ENCODE measurements at places on chromosomes 2 and 18.

DNA sequence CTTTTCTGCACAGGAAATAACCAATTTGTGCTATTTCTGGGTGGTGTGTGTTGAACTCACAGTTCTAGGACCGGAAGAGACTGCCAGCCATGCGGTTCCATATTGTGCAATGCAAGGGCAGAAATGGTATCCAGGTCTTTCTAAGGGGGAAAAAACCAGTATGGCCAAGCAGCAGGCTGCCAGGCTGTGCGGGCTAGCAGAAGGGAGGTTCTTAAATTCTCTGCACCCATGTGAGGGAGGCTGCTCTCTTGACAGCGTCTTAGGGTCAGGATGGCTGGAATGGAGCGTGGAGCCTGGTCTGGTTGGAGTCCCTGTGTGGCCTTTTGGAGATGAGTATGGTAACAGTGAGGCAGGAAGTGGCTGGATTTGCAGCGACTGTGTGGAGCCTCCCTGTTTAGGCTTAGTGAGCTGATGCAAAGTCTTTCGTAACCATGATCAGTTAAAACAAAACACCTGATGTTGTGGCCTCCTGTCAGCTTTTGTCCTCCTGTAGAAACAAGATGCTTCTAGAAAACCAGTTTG, 52.6 kb downstream of the NCK2 start:
- no peak for DNase-seq

DNA sequence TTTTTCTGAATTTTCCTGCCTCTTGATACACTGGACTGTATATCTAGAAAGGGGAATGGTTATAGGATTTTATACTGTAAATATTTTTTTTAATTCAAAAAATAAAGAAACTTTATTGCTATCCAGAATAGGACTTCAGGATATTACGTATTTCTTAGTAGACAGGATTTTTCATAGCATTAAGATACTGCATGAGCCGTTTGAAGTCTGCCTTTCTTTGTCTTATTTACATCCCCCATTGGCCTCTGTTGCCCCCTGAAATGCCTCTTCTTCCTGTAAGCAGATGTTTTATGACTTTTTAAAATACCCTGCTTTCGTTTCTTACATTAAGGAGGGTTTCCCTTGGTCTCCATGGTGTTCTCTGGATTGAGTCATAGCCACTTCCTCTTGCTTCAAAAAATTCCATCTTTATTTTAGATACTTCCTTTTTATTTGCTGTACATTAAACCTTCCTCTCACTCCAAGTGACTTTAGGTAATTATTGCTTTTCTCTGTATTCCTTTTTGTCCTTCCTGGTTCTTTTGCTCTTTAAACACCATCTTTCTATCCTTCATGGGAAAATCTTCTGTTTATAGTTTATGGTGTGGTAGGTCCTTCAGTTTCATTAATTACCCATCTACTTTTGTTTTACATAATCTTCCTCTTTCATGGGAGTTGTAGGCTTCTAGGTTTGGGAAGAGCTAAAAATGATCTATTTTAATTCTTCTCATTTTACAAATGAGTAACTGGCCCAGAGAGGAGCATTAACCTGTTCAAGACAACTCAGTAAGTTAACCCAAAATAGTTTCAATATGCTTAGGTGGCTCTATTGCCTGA, 72.6 kb downstream of the ZNF532 start:
- DNase-seq, result peak; percentile 31

DNA sequence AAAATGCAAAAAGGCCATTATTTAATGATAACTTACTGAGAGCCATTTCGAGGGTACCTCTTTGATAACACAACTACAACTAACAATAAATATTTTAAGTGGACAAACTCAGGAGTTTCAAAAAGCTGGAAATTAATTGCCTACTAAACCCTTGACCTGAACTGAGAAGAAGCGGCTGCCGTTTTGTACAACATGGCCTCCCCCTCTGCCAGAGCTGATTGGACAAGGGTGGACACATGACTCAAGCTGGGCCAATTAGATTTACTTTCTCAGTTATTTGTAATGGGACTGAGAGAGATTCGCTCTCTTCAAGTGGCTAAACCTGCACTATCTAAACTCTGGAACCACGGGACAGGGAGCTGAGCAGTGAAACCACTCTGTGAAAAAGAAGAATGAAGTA, 135.9 kb upstream of the SERPINE2 start:
- DNase-seq, result no peak

- no peak for DNase-seq
Observed at GRCh38 chr2:234001380-234002160, 48.9 kb upstream of the SPP2 start.

DNA sequence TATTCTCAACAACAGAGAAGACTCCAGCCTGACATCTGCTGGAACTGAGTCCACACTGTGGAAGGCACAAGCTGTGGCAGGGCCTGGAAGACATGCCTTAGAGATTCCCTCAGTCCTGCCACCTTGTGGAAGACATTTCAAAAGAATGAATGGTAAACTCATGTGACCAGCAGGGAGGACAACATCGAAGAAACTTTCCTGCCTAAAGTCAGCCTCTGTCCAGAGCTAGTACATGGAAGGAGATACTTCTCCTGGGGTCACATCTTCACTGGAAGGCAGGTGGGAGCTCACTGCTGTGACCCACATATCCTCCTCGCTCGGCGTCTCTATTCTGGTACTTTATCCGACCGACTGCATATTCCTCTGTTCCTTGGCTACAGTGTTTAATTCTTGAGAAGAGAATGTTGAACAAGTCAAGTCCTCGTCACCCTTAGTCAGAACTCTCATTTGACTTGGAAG, 59.5 kb downstream of the PUM2 start:
- DNase-seq, result peak; percentile 90

GRCh38 chr2:190551928-190552327, 17.4 kb upstream of the NEMP2 start:
- DNase-seq, result no peak

DNA sequence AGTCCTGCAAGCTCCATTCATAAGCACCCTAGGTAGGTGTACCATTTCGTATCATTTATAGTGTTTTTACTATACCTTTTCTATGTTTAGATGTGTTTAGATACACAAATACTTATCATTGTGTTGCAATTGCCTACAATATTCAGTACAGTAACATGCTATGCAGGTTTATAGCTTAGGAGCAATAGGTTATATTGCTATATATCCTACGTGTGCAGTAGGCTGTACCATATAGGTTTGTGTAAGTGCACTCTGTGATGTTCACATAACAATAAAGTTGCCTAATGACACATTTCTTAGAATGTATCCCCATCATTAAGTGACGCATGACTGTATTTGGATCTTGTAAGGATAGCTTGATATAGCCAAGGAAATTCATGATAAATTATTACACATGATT, 88.6 kb upstream of the CDH20 start:
- no peak for DNase-seq

- no peak for DNase-seq
Observed at GRCh38 chr2:10471046-10471571, 23.0 kb upstream of the ODC1 start.

DNA sequence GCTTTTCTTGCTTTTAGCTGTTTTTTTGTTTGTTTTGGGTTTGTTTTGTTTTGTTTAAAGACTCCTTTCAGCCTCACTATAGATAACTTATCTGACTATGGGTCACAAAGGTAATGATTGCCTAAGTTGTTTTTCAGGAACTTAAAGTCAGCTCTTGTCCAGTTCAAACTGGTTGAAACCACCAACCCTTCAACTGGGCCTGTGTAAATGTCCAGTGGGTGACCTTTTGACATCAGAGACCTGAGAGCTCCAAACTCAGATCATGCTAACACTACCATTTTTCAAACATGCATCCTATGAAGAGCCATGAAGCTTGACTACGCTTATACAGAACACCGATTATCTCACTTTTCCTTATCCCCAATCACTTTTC, 144.6 kb upstream of the RMP24 start:
- no peak for DNase-seq

DNA sequence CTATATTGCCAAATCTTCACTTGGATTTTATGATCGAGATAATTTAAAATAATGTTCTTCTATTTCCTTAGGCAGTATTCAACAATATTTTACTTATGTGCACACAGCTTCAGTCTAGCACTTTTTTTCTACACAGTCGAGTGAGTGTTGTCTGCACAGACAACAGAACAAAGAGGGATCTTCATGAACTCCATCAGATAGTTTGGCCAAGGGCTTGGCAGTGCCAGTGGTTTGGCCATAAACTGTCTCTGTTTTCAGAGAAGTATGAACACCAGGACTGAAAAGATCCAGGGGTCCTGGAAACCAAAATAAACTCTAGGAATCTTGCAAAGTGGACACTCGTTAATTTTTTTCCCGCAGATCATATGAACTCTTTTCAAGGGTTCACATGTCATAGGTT, 547.3 kb downstream of the PLCL1 start:
- DNase-seq, result no peak

DNA sequence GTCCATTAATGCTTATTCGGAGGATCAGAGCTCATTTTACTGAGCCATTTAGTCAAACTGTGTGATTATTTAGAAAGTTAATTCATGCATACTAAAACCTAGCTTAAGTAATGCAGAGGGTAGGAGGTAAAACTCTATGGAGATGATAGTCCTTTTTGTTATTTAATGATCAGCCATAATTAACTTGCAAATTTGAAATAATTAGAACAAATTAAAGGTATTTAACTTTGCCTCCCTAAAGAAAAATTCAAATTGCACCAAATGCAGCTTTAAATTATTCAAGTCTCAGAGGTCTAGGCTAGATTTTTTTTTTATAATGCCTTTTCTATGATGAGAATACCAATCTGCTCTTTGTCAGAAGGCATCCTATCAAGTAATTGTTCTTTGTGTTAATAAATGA, 310.9 kb downstream of the KIAA1328 start:
- DNase-seq, result no peak

GRCh38 chr2:55518841-55519165, 715 bp upstream of the CFAP36 start:
- no peak for DNase-seq

DNA sequence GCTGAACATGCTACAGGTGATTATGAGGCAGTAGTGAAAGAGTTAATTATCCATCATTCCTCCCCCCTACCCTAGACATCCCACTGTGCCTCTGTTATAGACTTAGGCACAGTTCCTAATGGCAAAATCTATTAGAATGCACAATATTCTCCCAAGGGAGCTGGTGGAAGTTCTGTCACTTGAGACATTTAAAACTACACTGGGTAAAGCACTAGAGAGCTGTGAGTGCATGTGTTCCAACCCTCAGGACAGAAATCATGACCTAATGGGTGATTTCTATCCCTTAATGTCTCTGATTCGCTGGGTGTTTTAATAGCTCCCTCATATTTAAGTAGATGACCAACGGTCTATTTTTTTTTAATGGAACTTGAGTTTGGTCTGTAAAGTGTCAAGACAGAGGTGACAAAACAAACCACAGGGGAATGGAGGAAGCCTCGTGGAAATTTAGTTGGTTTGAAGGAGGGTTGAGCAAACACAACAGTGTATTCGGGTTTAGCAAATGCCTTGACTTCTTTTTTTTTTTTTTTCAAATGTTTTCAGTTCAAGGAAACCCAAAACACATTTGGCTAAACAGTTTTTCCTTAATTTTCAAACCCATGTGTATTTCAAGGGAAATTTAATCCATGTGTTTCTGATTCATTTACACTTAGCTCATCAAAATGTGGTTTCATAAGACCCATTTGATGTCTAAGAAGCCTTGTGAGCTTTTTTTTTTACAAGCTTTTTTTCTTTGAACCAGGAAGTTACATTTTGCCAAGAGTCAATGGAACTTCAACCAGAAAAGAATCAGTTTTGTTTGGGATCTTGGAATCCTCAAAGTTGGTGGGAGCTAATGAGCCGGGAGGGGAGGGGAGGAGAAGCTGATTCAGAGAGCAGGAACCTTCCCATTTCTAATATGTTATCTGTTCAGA, 665.1 kb upstream of the ZEB2 start:
- no peak for DNase-seq

DNA sequence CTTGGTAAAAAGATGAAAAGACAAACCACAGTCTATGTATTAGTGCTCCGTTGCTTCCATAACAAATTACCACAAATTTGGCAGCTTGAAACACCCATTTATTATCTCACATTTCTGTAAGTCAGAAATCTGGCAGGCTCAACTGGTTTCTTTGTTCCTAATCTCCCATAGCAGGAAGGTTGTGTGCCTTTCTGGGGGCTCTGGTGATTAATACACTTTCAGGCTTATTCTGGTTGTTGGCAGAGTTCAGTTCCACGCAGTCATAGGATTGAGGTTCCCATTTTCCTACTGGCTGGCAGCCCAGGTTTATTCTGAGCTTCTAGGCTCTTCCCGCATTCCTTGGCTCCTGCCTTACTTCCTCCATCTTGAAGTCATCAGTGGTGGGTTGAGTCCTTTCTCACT, 189.3 kb downstream of the ANAPC1 start:
- no peak for DNase-seq

GRCh38 chr18:6505498-6505875, 90.8 kb upstream of the L3MBTL4 start:
- no peak for DNase-seq

DNA sequence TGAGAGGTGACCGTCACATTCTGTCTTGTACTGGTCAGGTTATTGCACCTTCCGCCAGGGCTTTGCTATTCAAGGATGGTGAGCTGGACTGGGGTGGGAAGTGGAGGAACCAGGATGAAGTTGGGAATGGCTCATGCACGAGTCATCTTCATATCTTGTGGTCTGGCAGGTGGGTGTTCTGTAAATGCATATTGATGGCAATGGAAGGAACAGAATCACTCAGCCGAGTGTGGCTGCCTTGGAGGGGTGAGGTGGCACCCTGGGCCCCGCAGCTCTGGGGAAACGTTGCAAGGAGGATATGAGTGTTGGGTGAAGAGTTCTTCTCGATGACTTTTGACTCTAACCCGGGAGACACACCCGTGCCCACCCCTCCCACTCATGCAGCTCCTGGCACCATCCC, 1.2 kb downstream of the NEU2 start:
- no peak for DNase-seq

DNA sequence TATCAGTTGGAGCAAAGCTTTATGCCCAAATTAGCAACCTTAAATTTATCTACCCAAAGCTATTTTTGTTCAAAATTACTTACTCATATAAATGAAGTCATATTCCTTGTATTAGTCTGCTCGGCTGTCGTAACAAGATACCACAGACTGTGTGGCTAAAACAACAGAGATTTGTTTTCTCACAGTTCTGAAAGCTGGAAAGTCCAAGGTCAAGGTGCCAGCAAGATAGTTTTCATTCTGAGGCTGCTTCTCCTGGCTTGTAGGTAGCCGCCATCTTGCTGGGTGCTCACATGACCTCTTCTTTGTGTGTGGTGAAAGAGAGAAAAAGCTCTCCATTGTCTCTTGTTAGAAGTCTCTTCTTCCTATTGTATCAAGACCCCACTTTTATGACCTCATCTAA, 15.7 kb upstream of the DPP10 start:
- DNase-seq, result no peak
